NCI-H1092 (cell line): ENCODE measurements at places on chromosomes 5 and 9.

GRCh38 chr5:56848206-56848605 lies 32.9 kb downstream of the MAP3K1 start:
- DNase-seq = no peak

- DNase-seq = no peak
Measured at GRCh38 chr5:141192110-141192725, at the start of gene PCDHB10. Gene PCDHB10 (plus strand): TSS chr5:141192353. CDS start chr5:141192553, 200 bp downstream.

- DNase-seq = no peak
Measured at GRCh38 chr9:14153310-14153720, 160.6 kb downstream of the NFIB start.

- DNase-seq = no peak
Measured at GRCh38 chr5:58946230-58946629, 363.4 kb downstream of the RAB3C start.

- DNase-seq = no peak
Measured at GRCh38 chr5:27240791-27241190, 202.4 kb upstream of the CDH9 start.

DNA sequence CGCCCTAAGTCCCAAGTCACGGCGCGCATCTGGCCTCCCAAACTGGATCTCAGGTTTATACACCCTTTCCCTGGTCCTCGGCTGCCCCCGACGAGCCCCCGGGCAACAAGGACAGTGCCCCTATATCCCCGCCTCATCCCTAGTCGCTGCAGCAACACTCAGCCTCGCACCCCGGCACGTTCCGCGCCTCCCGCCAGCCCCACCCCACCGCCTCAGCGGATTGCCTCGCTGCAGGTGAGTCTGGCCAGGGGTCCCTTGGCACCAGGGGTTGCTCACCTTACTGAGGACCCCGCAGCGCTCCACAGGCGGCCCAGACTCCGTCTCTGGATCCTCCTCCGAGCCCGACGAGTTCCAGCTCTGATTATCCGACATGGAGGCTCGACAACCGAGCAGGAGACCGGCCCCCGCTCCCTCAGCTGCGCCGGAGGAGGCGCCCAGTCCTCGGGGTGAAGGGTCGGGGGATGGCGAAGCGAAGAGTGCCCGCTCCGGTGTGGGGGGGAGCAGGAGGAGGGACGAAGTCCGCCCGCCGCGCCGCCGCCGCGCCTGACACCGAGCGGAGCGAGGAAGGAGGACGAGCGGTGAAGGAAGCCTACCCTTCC lies 494 bp downstream of the CERT1 start:
- DNase-seq = peak; percentile 6

DNA sequence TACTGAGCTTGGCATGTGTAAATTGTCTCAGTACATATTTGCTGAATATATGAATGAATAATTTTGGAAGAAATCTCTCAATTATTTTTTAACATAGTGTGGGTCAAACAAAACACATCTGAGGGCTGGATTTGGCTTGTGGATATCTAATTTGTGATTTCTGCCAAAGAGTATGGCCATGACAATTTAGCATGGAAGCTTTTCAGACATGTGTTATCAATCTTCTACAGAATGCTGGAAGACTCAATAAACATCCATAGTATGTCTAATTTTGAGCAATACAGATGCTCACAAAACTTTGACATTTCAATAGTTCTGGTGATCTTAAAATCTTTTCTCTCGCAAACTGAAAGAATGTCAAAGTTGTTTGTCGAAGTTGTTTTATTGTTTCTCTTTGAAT lies 214.1 kb upstream of the ANKH start:
- no peak for DNase-seq

DNA sequence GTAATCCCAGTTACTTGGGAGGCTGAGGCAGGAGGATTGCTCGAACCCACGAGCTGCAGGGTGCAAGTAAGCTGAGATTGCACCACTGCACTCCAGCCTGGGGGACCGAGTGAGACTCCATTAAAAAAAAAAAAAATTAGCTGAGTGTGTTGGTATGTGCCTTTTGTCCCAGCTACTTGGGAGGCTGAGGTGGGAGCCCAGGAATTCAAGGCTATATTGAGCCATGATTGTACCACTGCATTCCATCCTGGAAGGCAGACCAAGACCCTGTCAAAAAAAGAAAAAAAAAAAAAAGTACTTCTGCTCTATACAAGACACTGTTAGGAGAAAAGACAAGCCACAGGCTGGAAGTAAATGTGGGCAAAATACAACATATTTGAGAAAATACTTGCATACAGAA lies 68.5 kb upstream of the FBXW11 start:
- no peak for DNase-seq

DNA sequence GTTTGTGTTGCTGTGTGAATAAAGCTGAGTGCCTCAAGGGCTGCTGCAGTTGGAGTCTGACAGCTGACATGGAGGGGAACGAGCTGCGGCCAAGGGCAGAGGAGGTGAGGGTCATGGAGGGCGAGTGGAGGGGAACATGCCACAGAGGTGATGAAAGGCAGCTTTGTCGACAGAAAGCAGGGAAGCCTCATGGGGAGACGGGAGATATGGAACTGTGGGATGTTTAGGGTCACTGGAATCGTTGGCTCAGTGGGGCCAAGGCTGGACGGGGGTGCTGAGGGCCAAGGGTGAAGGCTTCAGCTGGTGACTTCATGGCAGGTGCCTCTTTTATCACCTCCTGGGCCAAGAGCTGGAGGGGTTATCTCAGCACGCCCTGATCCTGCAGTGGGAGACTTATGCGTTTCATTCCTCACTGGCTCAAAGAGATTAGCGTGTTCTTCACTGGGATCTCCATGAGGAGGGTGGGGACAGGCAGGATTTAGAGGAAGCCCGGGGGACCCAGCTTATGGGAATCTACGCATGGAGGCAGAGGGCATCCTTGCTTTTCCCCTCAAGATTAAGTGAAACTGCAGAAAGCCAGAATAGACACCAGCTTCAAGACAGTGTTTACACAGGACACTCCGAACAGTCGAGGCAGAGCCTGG lies 42.2 kb downstream of the FAM240B start:
- DNase-seq = no peak

- DNase-seq = no peak
Measured at GRCh38 chr9:74940600-74940999, 12.1 kb downstream of the C9orf40 start.

DNA sequence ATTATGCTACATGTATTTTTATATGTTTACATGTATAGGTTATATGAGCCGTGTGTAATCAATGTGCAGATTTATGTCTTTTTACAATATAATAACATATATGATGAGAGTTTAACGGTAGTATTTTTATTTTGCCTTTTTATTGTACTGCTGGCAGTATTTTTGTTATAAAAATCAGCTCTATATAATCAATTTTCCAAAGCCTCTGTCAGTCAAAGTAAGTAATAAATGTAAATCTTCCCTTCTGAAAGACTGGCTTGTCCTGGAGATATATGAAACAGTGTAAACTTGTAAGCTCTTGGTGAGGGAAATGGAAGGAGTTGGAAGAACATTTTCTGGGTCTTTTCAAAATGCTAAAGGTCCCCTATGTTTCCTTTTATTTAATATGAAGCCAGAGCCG lies 173.8 kb downstream of the SSBP2 start:
- no peak for DNase-seq

GRCh38 chr5:7894439-7894838 lies 25.5 kb downstream of the MTRR start:
- no peak for DNase-seq

- DNase-seq = no peak
Measured at GRCh38 chr9:326667-327066, 112.0 kb downstream of the DOCK8 start.

DNA sequence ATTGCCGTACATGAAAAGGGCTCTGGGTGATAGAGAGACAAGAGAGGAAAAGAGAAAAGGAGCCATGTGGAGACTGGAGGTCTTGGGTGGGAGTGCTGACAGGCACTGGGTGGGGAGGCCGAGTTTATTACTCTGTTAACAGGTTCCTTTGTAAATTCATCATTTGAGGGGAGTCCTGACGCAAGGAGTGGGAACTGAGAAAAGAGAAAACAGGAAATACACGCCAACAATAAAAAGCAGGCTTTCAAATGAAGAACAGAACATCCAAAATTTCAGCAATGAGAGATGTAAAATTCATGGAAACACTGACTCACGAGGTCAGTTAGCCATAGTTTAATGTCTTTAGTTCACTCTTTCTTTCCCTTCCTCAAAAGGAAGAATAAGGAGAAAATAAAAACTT lies 342.8 kb downstream of the TMEM167A start:
- DNase-seq = no peak

GRCh38 chr5:85538362-85538761 lies 1079.4 kb upstream of the COX7C start:
- no peak for DNase-seq

GRCh38 chr5:72556351-72557166 lies 49.3 kb upstream of the ZNF366 start:
- peak; percentile 61 for DNase-seq

GRCh38 chr9:137277329-137278041 lies at the start of gene TOR4A:
Gene TOR4A (plus strand): TSS chr9:137277726. CDS start chr9:137278690, 964 bp downstream.
- DNase-seq = no peak

GRCh38 chr9:121694001-121694400 lies 42.6 kb downstream of the DAB2IP start:
- DNase-seq = no peak

- no peak for DNase-seq
Measured at GRCh38 chr5:142637871-142638270, 48.0 kb downstream of the FGF1 start.

DNA sequence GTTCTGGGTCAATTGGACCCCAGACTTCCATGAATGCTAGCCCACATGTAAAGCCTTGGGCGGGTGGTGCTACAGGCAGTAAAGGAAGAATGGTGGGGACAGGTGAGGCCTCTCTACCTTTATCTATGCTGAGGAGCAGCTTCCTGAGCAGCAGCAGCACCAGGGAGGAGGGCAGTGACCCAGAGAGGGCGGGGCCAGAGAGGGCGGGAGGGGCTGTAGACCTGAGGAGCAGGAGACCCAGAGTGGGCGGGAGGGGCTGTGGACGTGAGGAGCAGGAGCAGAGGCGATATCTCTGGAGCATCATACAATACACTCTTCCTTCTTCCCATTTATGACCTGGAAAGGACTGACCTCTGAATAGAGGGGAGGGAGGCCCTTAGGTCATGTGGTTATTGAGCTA lies 165.9 kb downstream of the MTRR start:
- DNase-seq = no peak

GRCh38 chr5:98639274-98639673 lies 134.2 kb upstream of the RGMB start:
- DNase-seq = peak; percentile 55

DNA sequence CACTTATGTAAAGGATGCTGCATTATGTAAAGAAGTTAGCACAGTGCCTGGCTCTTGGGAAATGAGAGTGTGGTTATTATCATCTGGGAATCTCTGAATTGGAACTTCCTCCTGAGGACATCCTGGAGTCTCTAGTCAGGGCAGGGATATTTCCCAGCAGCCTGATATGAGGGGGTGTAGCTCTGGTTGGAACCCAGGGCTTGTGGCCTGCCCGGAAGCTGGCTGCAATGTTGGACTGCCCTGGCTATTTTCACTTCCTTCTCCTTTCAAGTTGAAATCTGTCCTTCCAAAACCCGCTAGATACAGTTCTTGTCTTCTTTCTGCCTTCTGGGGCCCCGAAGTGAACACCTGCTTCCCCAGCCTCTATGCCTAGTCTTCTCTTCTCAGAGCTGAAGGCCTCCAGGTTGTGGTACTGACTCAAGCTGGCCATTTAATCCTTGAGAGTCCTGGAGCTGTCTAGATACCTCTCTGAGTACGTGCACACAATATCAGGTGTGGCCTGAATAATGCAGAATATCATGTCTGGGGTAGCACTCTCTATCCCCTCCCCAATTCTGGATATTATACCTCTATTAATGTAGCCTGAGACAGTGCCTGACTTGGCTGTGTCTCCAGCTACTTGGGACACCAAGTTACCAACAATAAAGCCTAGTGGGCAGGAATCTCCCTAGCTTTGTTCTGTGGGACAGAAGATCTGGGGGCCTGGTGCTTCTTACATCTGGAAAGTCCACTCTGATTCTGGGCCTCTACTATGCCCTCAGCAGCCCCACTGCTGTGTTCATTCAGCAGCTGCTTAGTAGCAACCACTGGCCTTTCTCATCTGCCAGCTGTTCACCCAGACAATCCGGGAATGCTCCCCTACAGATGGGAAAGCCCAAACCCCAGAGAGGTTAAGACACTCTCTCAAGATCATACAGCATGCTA lies 45.0 kb downstream of the SLC6A7 start:
- DNase-seq = no peak

DNA sequence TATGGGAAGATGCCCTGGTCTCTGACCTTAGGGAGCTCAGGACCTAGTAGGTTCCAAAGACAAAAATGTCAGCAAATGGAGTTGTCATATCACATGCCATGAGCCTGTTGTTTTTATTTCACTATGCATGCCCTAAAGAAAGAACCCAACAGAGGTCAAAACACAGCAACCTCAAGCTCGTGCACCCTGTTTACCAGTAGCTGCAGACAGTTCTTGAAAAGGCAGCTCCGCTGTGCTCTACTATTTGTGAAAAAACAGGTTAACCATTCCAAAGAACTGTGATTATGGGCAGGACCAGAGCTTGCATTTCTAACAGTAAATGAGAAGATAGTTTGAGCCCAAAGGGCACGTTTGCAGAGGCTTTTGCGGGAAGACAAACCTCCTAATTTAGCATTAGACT lies 22.8 kb downstream of the ITK start:
- no peak for DNase-seq

- no peak for DNase-seq
Measured at GRCh38 chr5:122985954-122986721, 50.4 kb downstream of the PPIC start.

DNA sequence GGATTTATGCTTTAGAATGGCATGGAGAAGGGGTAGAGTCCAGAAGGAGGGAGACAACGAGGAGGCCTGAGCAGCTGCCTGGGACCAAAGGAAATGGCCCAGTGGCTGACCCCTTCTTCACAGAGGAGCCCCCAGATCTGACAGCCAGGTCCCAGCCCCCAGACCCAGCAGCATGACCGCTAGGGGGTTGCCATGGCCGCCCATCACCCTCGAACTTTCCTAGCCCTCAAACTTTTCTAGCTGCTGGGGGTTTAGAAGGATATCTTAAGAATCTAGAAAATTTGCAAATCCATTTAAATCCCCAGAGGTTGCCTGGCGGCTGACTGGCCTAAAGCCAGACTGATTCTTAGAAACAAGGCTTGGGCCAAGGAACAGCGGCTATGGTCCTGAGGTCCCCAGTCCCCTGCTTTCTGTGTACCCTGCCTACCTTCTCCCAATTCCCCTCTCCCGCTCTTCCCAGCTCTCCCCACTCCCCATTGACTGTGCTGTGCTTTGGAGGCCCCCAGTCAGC lies 972 bp downstream of the PDGFRB start:
- no peak for DNase-seq

DNA sequence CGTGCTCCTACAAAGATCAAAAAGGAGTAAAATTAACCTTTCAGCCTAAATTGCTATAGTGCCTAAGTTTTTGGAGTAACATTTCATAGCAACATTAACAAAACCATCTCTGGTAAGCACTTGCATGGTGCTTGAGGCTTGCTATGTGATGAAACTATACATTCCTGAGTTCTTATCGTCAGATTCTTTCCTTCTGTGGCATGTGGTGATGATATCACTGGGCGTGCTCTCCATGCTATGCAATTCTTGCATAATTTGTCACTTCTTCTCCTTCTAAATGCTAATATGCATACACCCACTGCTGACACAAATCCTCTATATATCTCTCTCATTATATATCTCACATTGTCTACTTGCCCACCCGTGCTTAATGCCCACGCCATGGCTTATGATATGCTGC lies 2019.9 kb downstream of the MAT2B start:
- no peak for DNase-seq

GRCh38 chr9:69674716-69675438 lies 2.7 kb upstream of the APBA1 start:
- DNase-seq = no peak
